ENCODE measurements at places on chromosomes 1 and 21.

DNA sequence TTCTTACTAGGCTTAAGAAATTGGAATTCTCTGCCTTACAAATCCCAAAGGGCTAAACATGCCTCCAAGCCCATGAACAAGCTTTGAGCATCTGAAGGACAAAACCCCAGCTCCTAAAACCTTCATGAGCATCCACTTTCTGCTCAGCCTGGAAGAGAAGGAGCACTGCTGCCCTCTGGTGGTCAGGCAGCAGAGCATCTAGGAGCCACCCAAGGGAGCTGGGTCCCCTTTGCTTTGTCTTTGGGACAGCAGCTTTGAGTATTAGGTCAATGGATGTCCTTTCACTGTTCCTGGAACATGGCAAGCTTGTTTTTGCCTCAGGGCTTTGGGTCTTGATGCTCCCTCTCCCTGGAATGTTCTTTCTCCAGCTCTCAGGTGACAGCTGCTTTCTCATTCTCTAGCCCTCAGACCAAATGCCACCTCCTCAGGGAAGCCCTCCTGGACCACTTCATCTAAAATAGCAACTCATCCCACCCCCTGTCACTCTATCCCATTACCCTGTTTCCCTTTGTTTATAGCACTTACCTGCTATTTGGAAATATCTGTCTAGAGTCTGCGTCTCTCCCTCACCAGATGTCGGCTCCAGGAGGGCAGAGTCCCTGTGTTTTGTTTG is 25.7 kb downstream of the RAB7B start:
- DNase-seq: peak; percentile 54

GRCh38 chr1:36172017-36172747 is 16.2 kb downstream of the MAP7D1 start:
- DNase-seq: no peak

GRCh38 chr1:54379555-54380289 is 26.5 kb downstream of the SSBP3 start:
- DNase-seq: no peak

- no peak for DNase-seq
Observed at GRCh38 chr1:240312872-240313271, 221.2 kb downstream of the FMN2 start.

GRCh38 chr1:14267991-14268390 is 330.5 kb upstream of the KAZN start:
- DNase-seq: no peak

DNA sequence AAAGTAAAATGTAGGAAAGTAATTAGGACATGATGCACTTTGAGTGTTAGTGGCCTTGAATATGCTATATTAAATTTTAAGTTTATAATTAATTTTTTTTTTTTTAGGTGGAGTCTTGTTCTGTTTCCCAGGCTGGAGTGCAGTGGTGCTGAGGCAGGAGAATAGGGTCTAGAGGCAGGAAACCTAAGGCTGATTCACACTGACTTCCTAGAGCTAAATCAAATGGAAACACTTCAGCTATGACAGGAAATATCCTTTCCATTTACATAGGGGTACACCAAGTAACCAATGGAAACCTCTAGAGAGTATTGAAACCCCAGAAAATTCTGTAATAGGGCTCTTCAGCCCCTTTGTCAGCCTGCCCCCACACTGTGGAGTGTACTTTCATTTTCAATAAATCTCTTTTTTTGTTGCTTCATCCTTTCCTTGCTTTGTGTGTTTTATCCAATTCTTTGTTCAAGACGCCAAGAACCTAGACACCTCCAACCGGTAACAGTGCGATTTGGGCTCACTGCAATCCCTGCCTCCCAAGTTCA is 17.9 kb upstream of the THRAP3 start:
- no peak for DNase-seq

Data from stimulated activated CD4-positive, alpha-beta T cell treated with anti-CD3 and anti-CD28 coated beads, Interleukin-1b, Interleukin-23, amount 100 ng/mL, for 1 hour (primary cell).